Astrocyte of the spinal cord (primary cell): ENCODE measurements at places on chromosomes 1 and 21.
A peak's percentile ranks its signal among the peaks of the same experiment; 100 is the strongest.

DNA sequence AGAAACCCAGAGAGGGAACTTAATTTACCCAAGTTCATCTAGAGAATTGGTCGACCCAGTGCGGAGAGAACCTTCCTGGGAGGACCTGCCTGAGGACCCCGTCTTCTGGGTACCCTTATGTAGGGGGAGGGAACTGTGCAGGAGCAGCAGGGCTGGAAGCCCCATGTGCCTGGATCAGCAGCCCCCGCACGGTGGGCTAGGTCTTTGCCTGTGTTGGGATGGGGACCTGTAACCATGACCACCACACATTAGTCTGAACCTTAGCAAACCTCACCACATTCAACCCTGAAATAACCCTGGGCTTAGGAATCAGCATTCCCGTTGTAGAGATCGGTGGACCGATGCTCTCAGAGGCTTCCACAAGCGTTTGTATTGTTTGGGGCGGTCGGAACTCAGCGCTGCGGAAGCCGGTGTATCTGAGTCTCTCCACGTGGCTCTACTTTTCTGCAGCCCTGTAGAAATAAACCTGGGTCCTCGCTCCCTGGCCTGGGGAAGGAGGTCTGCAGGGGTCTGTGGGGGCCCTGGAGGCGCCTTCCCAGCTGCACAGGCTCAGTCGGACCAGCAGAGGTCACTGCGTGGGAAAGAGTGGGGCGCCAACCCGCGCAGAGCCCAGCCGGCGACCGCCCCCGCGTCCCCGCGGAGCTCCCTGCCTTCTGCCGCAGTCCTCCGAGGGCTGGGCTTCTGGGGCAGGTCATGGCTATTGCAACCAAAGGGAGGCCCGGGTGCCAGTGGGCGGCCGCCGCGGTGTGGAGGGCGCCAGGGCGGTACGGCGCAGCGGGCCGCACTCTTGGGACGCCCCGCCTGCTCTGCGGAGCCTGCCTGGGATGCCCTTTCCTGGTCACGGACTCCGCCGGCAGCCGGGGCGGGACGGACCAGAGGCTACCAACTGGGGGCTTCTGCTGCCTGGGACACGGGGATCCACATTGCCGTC, 36.2 kb upstream of the KCNA10 start:
- no peak for DNase-seq

- DNase-seq = peak; percentile 98
Measured at GRCh38 chr1:119647734-119648619, at the start of gene ZNF697. Gene ZNF697, minus strand, starts transcription at chr1:119648266. Its CDS starts 22,166 bp downstream, at chr1:119626100.

GRCh38 chr1:29832471-29832870, 596.1 kb downstream of the PTPRU start:
- no peak for DNase-seq

- DNase-seq = no peak
Measured at GRCh38 chr1:233675446-233675845, 61.5 kb downstream of the KCNK1 start.

- DNase-seq = peak; percentile 9
Measured at GRCh38 chr1:73162564-73162963, 880.2 kb upstream of the NEGR1 start.

DNA sequence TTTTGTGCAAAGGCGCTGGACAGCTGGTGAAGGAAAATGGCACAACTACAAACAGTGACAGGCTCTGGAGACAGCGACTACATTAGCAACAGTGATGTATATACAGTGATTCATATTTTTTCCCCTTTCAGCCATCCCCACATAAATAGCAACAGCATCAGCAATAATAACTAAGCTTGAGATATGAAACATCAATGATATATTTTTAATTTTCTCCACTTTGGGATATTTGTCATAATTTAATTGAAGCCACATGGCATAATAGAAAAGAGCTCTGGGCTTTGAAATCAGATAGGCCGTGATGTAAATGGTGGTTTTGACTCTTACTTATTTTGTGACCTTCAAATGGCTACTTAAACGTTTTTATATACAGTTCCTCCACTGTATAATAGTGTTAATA, 764.3 kb upstream of the PRMT6 start:
- no peak for DNase-seq

GRCh38 chr1:119132179-119132578, 8.3 kb downstream of the WARS2 start:
- no peak for DNase-seq

GRCh38 chr1:184425449-184426277, 38.8 kb downstream of the C1orf21 start:
- no peak for DNase-seq

DNA sequence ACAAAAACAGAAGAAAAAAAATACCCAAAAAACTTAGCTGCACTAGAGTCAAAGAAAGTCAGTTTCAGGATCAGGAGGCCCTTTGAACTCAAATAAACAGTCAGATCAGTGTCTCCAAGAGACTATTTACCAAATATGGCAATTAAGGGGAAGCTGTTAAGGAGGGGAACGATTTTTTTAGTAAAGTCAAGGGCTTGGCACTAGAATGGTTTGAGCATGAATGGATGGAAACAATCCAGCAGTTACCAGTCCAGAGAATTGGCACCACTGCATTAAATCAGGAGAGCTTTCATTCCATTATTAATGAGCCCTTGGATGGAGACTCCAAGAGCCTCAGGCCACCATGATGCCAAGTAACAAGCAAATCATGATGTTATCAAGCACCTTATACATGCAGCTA, 7.2 kb downstream of the TRAPPC3 start:
- no peak for DNase-seq

DNA sequence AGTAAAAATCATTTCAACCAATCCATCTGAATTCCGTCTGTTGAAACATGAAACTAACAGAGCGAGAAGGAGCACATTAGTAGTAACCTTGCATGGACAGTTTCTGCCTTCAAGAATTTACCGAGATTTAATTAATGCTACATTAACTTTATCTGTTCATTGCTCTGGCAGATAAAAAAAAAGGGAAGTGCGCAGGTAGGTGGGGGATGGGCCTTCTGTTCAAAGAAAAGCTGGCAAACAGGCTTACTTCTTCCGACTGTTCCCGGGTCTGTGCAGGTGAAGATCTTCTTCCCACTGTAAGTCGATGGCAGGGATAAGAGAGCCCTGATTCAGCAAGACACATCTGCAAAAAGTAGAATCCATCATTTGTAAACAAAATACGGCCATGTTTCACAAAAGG, 172.6 kb upstream of the DMRTA2 start:
- DNase-seq = no peak

- DNase-seq = no peak
Measured at GRCh38 chr1:111140680-111140967, 601 bp downstream of the CEPT1 start.

DNA sequence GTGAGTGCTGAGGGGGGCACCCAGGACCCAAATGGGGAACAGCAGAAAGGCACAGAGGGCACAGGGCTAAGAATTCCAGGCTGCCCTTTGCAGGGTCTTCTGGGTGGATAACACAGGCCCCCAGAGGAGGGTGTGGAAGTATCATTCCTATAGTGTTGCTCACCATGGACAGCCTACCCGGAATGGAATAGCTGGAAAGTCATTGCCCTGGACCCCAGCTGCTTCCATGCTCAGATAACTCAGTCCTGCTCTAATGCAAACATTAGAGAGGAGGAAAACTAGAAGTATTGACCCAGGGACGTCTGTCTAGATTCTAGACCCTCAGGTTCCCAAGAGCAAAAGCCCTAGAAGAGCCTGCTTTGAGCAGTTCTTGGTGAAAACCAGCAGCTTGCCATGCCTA, 24.7 kb downstream of the SLC6A17 start:
- DNase-seq = no peak

DNA sequence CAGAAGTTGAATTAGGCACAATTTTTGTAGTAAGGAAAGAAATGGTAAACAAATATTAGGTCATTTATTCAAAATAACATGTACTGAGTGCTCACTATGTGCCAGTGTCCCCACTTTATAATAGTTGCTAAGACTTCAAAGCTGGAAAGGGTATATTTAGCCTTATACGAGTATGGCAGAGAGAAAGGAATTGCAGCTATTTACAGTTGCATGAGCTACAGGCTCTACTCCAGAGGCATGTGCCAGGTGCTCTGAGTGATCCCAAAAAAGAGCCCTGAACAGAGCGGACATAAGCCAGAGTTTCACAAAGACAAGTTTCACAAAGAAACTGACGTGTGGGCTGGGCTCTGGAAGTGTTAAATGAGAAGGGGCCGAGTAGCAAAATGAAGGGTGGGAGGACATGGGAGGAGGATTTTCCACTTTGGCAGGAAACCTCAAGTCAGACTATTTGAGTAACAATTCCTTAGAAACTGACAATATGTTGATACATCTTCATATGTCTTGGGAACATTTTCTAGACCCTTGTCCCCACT, 40.9 kb downstream of the FASLG start:
- no peak for DNase-seq

DNA sequence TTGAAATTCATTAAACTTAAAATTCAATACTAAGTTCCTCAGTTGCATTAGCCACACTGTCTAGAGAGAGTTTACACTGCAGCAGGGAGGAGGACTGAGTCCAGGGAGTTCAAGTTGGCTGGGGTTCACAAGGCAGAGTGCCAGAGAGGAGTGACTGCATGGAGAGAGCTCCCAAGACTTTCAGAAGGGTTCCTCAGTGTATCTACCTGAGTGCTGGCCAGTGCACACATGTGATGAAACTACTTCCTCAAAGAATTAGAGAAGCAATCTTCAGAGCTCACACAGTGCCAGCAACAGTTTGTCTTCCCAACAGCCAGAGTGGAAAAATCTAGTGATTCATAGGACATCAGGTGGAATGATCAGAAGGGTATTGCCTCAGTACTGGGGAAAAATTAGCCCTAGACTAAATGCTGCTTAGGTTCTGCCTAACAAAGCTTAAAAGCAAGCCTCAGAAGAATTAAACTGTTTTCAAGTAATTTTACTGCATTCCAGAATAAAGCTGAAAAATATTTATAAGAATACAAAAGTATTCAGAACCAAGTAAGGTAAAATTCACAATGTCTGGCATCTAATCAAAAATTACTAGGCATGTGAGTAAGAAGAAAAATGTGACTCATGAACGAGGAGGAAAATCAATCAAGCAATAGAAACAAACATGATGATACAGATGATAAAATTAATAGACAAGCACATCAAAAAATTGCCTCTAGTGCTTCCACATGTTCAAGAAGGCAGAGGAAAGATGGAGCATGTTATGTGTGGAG, 10.4 kb upstream of the WNT3A start:
- no peak for DNase-seq

GRCh38 chr21:19198801-19199200, 795.2 kb upstream of the TMPRSS15 start:
- DNase-seq = no peak

DNA sequence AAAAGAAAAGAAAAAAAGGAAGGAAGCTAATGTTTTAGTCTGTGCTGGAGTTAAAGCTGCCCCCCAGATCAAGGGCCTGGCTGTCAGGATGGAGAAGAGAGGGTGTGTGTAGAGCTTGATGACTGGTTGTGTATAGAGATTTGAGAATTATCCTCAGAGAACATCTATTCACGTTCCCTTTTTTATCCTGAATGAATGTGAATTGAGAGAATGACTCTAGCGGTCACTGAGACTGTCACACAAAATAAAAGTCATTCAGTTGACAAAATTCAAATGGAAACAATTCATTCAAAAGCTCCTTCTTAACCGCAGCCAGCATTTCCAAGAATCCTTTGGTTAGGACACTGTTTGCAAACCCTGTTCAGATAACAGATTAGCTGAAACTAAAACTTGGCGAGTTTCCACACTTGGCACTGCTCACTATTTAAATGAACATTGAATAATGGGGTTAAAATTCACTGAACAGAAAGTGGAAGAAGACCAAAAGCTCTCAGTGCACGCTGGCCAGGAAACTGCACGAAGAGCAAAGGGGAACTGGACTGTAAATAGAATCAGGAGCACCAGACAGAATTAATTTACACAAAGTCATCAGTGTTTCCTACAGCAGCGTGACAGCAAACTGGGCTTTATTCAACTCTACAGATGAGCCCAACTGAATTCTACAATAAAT, 13.6 kb upstream of the FAM89A start:
- peak; percentile 83 for DNase-seq

DNA sequence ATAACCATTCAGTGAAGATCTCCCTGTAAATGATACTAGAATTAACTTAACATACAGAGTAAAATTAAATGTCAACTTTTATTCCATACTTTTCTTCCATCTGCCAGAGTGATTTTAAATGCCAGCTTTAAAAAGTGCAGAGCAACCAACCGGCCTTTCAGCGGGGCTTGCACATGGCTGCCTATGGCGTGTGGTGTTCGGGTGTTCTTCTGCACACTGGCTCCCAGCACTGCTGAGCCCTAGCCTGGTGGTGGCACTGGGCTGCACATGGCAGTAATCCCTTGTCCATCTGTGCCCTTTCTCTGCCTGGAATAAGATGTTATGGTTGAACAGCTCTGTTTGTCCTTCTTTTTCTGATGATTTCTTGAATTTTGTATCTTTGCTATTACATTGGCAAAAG, 156.3 kb downstream of the SNX7 start:
- DNase-seq = no peak

DNA sequence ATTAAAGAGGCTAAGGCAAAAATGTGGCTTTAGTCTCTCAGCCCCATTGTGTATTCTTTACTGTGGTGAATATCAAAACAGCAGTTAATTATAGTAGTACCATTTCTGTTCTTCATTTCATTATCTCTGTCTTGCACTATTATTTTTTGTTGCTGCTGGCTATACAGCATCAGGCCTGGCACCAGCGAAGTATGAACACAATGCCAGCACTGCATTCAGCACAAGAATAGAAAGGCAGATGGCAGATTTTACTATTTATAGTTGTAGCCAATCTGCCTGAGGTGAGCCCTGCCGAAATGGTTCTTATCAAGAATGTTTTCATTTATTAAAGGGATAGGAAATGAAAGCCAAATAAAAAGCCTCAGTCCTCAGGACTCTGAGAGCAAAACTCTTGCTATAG, 72.1 kb downstream of the GPR52 start:
- DNase-seq = no peak

GRCh38 chr1:163082971-163083370, 13.8 kb downstream of the RGS4 start:
- no peak for DNase-seq

GRCh38 chr1:116854716-116855115, 55.0 kb upstream of the PTGFRN start:
- no peak for DNase-seq

- DNase-seq = peak; percentile 53
Measured at GRCh38 chr21:16912075-16912474, 600.8 kb upstream of the CXADR start.

- DNase-seq = peak; percentile 67
Measured at GRCh38 chr1:172973424-172973823, 77.3 kb downstream of the TNFSF18 start.

GRCh38 chr1:222940095-222940494, 125.3 kb downstream of the DISP1 start:
- DNase-seq = no peak

DNA sequence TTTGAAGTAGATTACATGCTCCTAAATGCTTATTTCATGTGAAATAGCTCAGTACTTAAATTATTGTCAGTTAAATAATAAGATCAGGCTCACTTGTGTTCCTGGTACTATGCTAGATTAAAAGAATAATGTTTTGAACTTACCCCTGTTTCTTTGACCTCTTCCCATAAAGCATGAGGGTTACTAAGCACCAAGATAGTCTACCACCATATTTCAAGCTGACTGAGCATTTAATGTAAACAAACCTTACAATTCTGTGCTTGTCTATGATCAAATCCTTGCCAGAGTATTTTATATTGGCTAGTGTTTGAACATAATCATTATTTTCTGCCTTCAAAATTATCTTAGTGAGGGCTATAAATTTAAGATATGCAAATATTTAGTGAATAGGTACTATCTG, 98.1 kb downstream of the LHX9 start:
- DNase-seq = no peak
